ENCODE measurements at places on chromosomes 12 and 14. TPM values are rescaled to one million over a fixed set of nuclear protein-coding genes. Genes with fewer than 3 reads are reported as not detected.
A peak's percentile ranks its signal among the peaks of the same experiment; 100 is the strongest.

- H3K27me3 ChIP-seq, result peaks cover 35% of the 10 kb centered on the region
- H3K36me3 ChIP-seq, result no peaks in the 10 kb centered on the region
- H3K27ac ChIP-seq, result no peak overlapping the region
- no peak for DNase-seq
- no peak overlapping the region for H3K4me3 ChIP-seq
Observed at GRCh38 chr12:82682851-82683261, 3.9 kb upstream of the TMTC2 start.

- no peak for DNase-seq
- no peaks in the 10 kb centered on the region for H3K36me3 ChIP-seq
- no peaks in the 10 kb centered on the region for H3K27me3 ChIP-seq
- no peak overlapping the region for H3K4me3 ChIP-seq
- H3K27ac ChIP-seq, result no peak overlapping the region
Observed at GRCh38 chr12:107598906-107599305, 86.7 kb upstream of the PWP1 start.

DNA sequence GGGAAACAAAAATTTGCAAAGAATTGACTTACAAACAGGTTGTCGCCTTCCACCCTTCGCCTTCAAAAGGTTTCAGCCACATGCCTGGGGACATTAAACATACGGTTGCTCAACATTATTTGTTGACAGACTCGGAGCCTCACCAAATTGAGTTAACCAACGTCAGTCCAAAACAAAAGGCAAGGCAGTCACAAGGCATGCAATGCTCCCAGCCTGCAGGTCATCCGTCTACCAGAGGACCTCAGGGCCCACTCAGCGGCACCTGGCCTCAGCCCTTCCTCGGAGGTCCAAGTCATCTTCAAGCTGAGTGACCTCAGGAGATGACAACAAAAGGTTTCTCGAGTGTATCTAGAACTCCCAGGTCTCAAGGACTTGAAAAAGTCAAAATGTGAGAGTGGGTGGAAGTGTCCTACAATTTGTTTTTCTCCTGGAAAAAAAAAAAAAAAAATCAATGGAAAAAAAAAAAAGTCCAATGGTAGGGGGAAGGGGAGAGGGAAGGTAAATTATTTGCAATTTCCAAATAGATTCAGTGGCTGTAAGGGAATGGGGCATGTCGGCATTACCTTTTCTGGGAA is 64.3 kb downstream of the KDM2B start:
- H3K27me3 ChIP-seq, result no peaks in the 10 kb centered on the region
- peaks cover 5% of the 10 kb centered on the region for H3K36me3 ChIP-seq
- DNase-seq, result no peak

DNA sequence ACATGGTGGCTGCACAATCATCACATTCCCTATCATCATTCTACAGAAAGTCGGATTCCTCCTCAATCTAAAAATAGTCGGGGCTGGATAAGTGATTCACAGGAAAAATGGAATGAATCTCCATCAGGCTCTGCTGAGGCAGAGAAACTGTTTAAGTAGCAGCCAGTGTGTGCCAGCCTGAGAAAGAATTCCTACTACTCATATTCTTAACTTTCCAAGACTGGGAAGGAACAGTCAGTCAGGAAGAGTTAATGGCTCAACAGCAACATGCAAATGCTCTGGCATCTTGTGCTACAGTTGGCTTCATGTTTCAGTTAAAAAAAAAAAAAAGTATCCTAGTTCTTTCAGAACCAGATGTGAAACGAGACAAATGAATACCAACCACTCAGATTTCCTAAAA is 187.0 kb downstream of the GRIP1 start:
- H3K27me3 ChIP-seq, result peaks cover 23% of the 10 kb centered on the region
- DNase-seq, result no peak
- H3K27ac ChIP-seq, result no peak overlapping the region
- peaks cover 8% of the 10 kb centered on the region for H3K4me1 ChIP-seq
- H3K36me3 ChIP-seq, result no peaks in the 10 kb centered on the region
- H3K4me3 ChIP-seq, result no peak overlapping the region

DNA sequence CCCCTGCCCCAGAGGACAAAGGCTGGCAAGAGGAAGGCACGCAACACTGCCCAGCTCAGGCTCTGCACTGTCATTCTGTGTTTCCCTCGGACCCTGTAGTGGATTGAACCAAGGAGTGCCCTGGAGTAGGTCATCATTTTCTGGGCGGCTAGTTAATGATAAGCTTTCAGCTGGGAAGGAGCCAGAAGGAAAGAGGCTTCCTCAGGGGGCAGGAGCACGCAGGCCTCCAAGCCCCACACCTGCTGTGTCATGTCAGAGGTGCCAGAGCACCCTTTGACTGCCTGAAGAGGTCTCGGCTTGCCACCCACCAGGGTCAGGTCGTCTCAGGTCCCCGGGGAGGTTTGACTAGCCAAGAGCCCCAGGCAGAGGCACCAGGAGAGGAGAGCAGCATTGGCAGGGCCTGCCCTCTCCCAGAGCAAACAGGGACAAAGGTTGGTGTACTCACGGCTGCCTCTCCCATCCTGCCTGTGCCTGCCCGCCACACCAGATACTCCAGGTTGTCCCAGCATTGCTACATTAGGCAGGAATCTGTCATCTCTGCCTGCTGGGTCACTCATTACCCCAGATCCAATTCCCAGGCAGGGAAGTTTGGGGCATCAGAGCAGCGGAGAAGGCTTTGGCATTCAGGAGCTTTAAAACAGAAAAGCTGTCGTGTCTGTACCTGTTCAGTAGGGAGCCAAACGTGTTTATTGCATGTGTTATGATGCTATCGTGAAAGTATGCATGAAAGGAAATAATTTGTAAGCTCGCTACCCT is 33.5 kb upstream of the ATP2A2 start:
- peak overlapping the region; percentile 70 for H3K27ac ChIP-seq
- peaks cover 8% of the 10 kb centered on the region for H3K36me3 ChIP-seq
- DNase-seq, result no peak
- no peaks in the 10 kb centered on the region for H3K27me3 ChIP-seq
- H3K4me1 ChIP-seq, result peaks cover 40% of the 10 kb centered on the region

- DNase-seq, result no peak
- H3K27me3 ChIP-seq, result no peaks in the 10 kb centered on the region
- no peak overlapping the region for H3K4me3 ChIP-seq
- peaks cover 2% of the 10 kb centered on the region for H3K4me1 ChIP-seq
- H3K27ac ChIP-seq, result no peak overlapping the region
Observed at GRCh38 chr12:105915997-105916759, 222.6 kb downstream of the NUAK1 start.

The SRGAP1 gene
- total RNA-seq, result 11.0 TPM

The RALGAPA1 gene
- 47.9 TPM for total RNA-seq

The DEPDC4 gene
- 1.4 TPM for total RNA-seq

The PLD4 gene
- total RNA-seq, result 0.18 TPM
